Caudate nucleus (tissue), 63 donors: ENCODE measurements at places on chromosomes 11 and 22.

- DNase-seq: no peak
Measured at GRCh38 chr11:119684361-119685110, 44.5 kb downstream of the NECTIN1 start.

GRCh38 chr11:47408598-47409439 is 429 bp downstream of the SLC39A13 start:
- no peak for DNase-seq

DNA sequence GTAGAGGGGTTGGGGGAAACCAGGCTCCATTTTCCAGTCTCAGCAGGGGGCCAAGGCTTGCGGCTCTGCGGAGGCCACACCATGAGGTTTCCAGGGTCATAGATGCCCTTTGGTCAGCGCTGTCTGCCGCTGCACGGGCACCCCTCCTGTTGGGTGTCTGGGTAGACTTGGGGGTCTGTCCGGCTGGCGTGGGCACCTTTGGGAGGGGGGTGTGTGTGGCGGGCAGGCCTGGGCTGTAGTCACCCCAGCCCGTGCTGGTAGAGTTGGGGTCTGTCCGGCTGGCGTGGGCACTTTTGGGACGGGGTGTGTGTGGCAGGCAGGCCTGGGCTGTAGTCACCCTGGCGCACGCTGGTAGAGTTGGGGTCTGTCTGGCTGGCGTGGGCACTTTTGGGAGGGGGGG is 18.6 kb downstream of the LSP1 start:
- no peak for DNase-seq

GRCh38 chr11:36564376-36565030 is 3.3 kb upstream of the RAG1 start:
- peak; percentile 13 for DNase-seq

- DNase-seq: peak; percentile 80
Measured at GRCh38 chr11:128522055-128522942, 65.1 kb downstream of the ETS1 start.
